ENCODE measurements at places on chromosomes 2 and 18.

DNA sequence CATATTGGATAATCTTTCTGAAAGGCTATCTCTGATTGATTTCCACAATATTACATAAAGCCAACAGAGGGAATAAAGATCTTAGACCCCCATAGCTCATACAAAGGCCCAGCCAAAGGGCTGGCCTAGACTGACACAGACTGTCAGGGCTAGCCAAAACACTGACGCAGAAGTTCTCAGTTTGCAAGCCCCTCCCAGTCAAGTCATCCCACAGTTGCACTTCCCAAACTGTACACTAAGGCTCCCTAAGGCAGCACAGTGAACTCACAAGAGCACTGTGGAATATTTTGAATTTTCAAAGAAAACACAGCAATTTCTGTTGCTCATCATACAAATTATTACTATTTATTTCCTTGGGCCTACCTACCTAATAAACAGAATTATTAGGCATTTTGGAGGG, 244.9 kb downstream of the SP3 start:
- no peak for DNase-seq

DNA sequence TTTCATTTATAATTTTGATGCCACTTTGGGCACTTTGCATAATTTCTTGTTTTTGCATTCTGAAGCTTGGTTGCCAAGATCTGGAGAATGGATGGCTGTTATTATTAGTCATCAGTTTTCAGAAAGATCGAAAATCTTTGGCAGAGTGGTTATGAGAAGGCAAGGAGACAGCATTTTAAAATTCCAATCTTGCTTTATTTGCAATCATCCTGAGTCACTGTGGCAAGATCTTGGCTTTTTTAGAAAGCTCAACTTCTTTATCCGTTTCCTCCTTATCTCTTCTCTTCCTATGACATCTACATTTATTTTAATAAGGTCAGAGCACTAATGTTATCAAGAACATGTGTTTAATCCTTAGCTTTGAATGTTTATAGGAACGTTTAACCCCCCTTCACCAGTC, 31.1 kb upstream of the EIF2AK3 start:
- DNase-seq: no peak

- no peak for DNase-seq
Measured at GRCh38 chr18:5542515-5543035, 1.2 kb downstream of the EPB41L3 start.

GRCh38 chr2:71742953-71743601, 289.7 kb downstream of the DYSF start:
- DNase-seq: no peak

DNA sequence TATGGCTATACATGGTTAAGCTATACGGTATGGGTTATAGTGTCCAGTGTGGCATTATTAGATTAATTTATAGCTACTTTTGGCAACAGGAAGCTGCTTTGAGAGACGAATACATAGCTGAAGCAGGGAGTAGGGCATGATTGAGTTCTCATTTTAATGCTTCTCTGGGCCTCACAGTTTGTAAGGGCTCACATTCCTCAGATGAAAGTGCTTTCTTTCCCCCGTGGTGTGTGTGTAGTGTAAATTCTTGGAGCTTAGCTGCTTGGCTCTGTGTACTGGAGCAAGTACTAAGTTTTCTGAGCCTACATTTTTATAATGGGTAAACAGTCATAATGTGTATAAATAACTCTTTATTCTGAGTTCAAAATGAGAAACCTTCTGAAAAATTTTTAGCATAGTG, 173.7 kb downstream of the PTPRM start:
- no peak for DNase-seq

- no peak for DNase-seq
Measured at GRCh38 chr2:48888066-48888465, 132.5 kb upstream of the LHCGR start.

- no peak for DNase-seq
Measured at GRCh38 chr2:175064797-175065196, 59.6 kb upstream of the CHN1 start.

DNA sequence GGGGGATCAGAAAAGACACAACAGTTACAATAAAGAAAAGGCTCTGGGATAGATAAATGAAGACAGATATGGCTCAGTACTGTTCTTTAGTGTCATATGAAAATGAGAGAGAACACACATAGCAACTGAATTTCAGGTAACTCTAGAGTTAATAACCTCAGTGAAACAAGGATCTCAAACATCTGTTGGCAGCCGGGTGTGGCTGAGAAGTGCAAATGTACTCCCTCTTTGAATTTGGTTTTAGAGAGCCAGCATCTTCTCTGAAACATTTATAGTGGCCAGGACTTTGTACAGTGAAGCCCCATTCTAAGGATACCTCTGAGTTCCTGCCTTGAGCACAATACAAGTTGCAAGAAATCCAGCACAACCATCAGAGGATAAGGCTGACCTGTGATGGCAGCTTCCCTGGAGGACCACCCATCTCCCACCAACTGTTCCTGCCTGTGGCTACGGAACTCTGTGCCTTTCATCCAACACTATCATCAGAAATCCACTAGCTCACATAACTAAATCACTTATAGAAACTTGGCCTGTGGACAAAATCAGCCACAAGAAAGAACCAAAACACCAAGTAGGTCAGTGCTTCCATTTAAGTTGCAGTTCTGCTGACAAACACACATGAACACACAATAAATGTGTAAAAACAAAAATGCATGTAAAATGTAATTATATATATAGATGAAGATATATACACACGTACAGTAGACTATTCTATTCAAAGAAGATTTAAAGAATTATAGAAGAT, 37.3 kb upstream of the PEX13 start:
- no peak for DNase-seq

DNA sequence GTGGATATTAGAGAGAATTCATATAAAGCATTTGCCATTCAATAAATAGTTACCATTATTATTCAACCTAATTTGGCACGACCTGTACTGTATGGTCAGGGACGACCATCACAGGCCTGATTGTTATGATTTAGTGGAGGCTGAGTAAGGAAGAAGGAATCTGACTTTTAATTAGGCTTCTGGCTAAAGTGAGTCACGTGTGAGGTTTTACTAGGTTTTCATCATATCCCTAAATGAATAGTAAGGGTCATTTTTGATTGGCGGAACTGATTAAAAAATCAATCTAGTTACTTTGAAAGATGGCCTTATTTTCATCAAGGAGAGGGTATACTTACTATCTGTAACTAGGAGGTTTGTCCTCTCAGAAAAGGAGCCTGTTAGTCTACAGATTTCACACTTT, 143.4 kb downstream of the ADCYAP1 start:
- no peak for DNase-seq

DNA sequence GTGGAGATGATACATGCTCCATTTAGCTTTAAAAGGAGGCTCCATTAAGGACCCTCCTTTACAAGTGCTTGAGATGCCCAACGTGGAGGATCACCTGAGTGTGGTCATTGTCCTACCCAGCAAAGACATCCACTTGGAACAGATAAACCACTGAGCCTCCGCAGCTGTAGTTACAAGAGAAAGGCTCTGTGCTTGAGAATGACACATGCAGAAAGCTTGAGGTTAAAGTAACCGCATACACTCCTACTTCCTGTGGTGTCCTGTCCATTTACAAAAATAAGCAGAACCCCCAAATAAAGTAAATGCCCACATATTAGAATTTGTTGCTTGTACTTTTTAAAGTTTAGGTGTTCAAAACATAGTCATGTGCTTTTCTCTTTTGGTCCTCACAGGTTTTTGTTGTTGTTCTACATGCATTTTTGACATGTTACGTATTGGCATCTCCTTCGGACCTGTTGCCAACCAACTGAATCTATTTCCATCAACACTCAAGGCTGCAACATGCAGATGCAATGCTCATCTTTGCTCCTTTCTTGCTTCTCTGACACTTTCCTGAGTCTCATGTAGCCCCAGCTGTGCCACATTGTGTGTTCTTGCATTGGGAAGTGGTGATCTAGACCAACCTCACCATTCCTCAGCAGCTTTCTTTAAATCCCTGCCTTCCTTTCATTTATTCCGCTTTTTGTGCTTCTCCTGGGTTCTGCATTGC, 56.0 kb downstream of the SERPINB7 start:
- no peak for DNase-seq

GRCh38 chr2:237574467-237574866, 8.1 kb downstream of the PRLH start:
- no peak for DNase-seq

- DNase-seq: no peak
Measured at GRCh38 chr2:15986068-15986560, 45.8 kb downstream of the MYCN start.

GRCh38 chr2:98269274-98269673, 77.0 kb upstream of the CNGA3 start:
- DNase-seq: no peak

DNA sequence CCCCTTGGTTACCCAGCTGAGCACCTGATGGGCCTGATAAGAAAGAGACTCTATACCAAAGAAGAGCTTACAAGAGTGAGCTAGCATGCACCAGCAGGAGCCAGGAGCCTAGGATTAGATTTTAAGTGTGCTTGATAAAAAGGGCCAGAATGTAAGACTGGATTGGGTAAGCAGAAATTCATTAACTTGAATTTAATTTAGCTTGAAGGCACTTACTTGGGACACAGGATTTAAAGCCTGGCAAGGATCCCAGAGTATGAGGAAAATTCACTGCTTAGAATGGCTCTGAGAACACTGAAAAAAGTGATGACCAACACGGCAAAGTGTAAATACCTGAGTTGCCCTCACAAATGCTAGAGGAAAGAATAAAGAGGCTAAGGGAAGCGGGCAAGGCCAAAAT, 91.3 kb upstream of the RBBP8 start:
- DNase-seq: no peak

DNA sequence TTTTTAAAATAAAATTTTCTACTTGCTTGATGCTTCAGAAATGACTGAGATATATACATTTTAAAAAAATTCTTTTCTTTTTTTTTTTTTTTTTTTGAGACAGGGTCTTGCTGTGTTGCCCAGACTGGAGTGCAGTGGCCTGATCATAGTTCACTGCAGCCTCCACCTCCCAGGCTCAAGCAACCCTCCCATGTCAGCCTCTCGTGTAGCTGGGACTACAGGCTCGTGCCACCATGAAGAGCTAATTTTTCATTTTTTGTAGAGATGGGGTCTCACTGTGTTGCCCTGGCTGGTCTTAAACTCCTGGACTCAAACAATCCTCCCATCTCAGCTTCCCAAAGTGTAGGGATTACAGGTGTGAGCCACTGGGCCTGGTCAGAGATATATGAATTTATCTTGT, 12.9 kb downstream of the CYS1 start:
- DNase-seq: no peak

DNA sequence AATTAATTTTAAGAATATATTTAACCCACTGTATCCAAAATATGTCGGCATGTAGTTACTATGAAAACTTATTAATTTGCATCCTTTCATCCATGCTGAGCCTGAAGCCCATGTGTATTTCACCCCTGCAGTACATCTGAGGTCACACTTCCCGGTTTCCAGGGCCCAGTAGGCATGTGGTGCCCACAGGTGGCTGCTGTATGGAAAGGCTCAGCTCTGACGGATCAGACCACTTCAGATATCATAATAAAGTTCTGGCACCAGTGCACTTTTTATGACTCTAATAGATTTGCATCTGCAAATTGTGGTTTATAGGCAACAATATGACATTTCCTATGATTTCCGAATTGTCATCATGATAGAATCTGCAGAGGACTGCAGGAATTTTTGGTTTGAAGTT, 22.5 kb downstream of the SH3RF3 start:
- DNase-seq: no peak

GRCh38 chr2:39033980-39034379, 86.9 kb downstream of the SOS1 start:
- DNase-seq: no peak

DNA sequence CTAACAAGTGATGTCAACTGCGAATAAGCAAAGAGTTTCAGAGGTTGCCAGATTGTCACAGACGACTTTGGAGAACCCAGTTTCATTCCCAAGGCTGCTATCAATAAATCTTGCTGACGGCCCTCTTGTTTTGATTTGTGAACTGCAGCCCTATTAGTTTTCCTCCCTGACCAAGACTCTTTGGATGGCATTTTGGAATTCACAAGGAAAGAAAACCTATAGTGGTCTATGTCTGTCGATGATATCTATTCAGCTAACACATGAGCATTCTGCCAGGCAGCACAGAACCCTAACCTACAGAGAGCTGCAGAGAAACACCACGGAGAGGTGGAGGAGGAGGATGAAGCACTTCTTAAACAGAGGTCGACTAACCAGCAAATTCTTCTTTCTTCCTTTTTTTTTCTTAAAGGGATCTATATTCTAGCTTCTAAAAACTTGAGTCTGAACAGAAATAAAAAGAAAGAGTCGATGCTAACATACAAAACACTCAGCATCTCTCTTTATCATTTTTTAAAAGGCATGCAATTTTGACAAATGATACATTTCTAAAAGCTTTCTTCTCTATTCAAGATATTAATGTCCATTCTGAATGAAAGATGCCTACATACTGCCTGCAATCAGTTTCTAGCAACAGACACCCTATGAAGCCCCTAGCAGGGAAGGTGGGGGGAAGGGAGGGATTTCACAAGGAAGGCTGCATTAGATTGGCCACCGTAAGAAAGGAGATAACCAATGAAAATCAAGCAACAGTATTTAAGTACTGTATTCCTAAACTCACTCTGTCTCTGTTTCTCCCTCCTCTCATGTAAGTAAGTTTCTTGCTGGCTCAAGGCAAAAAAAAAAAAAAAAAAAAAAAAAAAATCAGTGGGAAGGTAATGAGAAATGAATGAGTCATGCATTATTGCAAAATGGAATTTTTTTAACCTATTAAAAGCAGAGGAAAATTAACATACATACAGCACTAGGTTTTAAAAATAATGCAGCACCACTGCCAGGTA, 83.0 kb upstream of the CHRNA1 start:
- DNase-seq: no peak

GRCh38 chr18:74539289-74539688, 5.0 kb downstream of the CNDP1 start:
- no peak for DNase-seq

DNA sequence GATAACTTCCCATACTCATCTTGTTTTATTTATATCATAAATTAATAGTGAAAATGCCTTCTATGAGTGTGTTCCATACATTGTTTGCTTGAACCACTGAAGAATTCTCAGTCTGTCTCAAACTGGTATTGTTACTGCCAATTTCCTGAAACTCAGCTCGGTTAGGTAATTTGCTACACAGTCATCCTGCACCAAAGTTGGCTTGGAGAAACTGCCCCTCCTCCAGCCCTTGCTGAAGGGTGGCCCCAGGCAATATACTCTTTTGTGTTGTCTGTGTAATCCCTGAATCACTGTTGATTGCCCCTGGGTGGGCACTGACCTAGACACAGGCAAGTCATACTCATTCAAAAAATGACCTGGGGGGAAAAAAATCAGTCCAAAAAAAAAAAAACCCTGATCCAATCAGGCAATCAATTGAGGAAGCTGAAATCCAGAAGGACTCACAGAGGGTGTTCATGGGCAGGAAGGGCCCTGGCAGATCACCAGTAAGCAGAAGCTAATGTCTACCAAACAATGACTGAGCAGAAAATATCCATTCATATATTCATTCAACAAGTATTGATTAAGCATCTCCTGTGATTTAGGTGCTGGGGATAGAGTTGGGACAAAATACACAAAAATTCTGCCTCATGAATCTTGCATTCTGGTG, 3.8 kb upstream of the SESTD1 start:
- no peak for DNase-seq

DNA sequence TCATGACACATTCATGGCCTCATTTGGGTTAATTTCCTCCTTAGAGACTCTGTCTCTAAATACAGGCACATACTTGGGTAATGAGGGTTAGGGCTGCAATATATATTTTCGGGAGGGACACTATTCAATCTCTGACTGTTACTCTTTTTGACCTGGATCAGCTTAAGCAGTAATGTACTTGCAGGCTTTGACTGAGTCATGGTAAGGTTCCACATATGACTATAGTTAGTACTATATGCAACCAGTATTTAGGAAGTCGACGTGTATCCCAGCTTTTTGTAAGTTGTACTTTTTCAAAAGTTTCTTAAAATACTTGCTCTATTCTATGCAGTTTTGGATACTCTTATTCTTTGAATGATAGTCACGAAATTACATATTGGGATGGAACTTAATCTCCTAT, 37.2 kb upstream of the CDH19 start:
- DNase-seq: no peak

All from activated CD4-positive, alpha-beta memory T cell treated with anti-CD3 and anti-CD28 coated beads, Interleukin-2, amount 10 ng/mL, durations not matched to agents 7 days and 5 days (primary cell).